ENCODE measurements at places on chromosomes 2 and 18.

DNA sequence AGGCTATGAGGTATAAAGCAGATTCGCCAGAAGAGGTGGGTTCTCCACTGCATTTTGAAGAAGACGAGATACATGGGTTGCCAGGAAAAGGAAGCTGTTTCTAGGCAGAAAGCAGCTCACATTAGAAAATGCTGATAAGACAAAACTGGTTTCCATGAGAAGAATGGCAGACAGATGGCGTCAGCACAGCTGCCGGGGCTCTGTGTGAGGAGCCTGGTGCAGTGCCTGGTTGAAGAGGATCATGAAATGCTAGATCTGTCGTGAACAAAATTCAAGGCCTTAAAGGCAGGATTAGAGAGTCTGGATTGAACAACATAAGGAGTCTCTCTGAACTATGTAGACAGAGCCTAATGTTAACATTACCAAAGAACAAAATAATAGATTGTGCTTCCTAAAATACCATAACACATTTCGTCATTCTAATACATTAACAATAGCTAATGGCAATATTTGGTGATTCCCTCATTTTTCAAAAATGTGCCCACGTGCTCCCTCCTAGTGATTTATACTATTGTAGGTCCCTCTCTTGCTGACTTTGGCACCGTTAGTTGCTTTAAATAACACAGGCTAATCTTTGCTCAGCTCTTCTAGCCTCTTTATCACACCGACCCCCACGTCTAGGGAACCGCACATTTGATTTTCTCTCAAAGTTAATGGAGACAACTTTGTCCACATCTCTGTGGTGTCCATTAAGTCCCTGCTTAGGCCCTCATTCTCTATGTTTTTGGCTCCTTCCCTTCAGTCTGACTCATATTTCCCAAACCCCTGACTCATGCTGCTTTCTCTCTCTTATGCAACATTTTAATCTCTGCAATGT, 38.2 kb downstream of the EFEMP1 start:
- DNase-seq, result no peak

DNA sequence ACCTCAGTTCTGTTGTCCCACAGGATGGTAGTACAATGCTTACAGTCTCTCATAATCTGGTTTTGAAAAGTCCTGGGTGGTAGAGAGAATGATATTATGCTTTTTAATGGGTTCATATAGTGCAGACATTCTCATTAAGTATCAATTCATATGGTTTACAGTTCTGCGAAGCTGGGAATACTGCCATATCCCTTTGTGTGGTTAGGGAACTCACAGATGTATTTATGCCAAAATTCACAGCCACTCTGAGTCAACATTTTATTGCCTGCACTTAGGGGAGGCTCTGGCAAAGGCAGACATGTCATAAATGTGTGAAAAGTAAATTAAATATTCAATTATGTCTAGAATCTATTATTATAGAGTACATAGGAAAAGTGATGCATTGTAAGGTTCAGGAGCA, 808.2 kb downstream of the SUCLG1 start:
- DNase-seq, result no peak

DNA sequence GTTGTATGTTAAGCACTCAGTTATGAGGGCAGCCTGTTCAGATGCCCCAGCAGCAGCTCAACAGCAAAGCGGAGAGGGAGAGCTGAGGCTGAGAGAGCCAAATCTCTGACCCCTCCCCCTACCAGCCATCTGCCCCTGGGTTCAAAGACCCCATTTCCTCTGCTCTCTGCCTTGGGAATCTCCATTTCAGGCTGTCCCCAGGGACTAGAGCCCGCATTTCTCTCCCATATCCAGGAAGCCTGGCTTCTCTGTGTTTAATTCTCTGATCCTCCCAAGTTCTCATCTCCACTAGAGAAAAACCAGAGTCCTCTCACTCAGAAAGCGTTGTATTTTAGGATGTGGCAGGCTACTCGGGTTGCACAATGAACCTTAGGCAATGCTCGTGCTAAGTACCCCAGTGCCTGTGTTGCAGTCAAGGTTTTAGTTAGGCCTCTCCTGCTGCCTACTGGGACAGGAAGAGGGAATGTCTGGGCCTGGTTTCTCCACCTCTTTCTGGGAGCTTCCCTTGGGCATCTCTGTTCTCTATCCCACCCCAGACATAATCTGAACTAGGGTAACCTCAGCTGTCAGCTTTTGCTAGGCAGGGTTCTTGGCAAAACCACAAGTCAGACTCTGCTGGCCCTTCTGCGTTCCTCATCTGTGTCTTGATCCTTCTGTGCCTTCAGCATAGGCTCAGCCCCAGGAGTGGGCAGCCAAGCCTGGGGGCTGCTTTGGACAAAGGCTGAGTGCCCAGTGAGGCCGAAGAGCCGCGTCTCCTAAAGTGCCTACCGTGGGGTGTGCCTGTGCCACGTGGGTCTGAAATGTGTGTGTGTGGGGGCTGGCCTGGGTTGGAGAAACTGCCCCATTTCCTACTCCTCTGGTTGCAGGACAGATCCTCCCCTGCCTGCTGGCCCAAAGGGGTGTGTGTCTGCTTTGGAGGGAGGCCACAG, 96.8 kb downstream of the STPG4 start:
- DNase-seq, result no peak

GRCh38 chr2:160087854-160088745, 25.7 kb upstream of the PLA2R1 start:
- no peak for DNase-seq

GRCh38 chr2:133252780-133253355, 315.4 kb downstream of the NCKAP5 start:
- DNase-seq, result no peak

GRCh38 chr2:216188559-216188850, 79.4 kb downstream of the XRCC5 start:
- no peak for DNase-seq

GRCh38 chr2:25844089-25844488, 34.2 kb downstream of the ASXL2 start:
- no peak for DNase-seq

DNA sequence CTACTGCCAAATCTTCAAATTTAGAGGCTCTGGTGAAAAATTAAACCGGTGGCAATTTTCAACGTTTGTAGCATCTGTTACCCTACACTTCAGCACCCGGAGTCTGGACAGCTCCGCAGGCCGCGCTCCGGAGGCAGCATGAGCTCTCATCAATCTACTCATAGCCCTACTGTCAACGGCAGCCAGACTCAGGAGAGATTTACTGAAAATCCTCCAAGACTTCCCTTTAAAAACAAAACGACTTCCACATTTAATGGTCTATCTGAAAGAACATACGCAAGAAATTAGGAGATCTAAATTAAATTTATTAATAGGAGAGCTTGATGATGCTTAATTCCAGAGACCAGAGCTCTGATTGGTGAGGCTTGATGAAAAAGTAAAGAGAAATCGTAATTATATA, 970 bp upstream of the ADCYAP1 start:
- DNase-seq, result peak; percentile 77

DNA sequence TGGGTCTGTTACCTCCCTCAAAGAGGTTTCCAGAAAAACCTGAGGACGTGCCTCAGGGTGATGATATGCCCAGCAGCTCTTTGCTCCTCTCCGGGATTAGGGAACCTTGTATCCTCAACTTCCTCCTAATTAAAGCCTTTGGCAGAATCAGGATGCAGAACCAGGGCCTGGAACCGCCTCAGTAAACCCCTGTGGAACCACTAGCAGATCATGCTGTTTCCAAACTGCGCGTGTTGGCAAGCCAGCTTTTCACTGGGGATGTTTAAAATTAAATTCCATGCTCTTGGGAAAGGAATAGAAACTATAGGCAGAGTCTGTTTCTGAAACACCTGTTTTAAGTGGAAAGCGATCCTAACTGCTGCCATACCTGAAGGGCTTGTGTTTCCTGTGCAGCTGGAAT, 26.4 kb downstream of the CRIM1 start:
- no peak for DNase-seq

GRCh38 chr2:213491376-213491775, 207.1 kb downstream of the SPAG16 start:
- no peak for DNase-seq

GRCh38 chr18:23138471-23138870, 3.2 kb downstream of the CABLES1 start:
- no peak for DNase-seq

DNA sequence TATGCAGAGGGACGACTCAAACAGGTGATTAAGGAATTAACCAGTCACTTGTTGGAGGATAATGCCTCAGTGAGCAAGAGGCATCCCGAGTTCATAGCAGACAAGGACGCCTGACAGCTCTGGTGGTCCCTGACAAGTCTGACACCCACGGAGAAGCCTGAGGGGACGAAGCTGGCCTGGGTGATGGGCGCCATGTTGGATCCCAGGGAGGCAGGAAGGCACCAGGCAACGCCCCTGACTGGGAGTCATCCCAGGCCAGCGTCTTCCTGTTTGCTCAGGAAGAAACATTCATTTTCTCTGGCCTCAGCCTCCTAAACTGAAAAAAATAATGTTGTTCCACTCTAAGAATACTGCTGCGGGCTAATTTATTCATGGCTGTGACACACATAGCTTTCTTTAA, 92.1 kb upstream of the ATP8B1 start:
- DNase-seq, result no peak

GRCh38 chr2:72915907-72916742, 1.2 kb upstream of the EMX1 start:
- peak; percentile 33 for DNase-seq

GRCh38 chr2:109135359-109136197, 6.6 kb downstream of the SH3RF3 start:
- DNase-seq, result no peak

GRCh38 chr2:10504994-10505820, 57.1 kb upstream of the ODC1 start:
- DNase-seq, result no peak

DNA sequence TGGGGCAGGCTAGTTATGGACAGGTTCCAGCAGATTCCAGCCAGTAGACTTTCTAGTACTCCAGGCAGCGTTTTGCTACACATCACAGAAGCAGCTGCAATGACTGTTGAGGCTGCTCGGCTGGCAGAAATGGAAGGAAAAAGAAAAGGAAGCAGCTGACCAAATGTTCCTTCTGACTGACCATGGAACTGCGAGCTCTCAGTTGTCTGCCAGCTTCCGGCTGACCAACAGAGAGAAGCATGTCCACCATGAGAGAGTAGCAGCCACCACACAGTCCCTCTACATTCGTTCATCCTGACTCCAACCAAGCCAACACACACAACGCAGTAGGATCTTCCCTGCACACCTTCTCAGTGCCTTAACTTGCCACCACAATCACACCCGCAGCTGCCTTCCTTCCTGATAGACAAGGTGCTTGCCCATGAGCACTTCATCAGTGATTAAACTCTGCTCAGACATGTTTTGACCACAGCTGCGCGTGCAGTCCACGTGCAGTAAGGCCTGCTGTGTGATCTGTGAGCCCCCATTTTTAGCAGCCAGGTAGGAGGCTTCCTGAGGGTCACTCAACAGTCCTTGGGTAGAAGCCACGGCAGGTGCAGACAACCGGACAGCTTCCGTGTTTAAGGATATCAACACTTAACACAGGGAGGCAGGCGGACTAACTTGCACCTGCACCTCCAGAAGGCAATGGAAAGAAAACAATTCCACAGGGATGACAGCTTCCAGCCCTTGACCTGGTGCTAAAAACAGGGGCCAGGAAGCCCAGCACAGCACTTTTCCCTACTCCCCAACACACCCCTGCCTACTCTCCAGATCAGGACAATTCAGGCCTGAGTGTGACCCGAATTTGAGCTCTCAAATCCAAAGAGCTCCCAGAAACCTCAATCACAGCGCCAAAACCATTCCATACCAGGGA, 996 bp downstream of the TGFBRAP1 start:
- no peak for DNase-seq

GRCh38 chr18:23573626-23574431, 12.5 kb downstream of the NPC1 start:
- no peak for DNase-seq

DNA sequence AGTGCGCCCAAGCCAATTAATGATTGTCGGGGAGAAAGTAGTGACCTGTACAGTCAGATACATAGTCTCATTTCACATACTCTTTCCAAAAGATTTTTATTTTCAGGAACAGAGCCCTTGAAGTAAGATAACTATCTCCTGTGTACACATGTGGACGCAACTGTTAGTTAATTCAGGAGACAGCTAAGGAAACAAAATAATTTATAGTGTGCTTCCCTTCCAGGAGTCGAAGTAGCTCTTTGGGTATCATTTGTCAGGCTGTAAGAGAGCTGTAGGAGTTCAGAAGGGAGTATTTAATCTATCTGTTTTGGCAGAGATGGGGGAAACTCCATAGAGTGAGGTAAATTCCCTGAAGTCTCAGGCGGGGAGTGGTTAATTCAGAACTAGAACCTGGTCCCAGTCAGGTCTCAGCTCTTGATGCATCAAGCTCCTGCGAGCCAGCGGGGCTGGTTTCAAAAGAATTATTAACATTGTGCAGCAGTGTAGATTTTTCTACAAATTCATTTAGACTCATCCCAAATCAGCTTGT, 63.0 kb downstream of the MAPK4 start:
- DNase-seq, result no peak

DNA sequence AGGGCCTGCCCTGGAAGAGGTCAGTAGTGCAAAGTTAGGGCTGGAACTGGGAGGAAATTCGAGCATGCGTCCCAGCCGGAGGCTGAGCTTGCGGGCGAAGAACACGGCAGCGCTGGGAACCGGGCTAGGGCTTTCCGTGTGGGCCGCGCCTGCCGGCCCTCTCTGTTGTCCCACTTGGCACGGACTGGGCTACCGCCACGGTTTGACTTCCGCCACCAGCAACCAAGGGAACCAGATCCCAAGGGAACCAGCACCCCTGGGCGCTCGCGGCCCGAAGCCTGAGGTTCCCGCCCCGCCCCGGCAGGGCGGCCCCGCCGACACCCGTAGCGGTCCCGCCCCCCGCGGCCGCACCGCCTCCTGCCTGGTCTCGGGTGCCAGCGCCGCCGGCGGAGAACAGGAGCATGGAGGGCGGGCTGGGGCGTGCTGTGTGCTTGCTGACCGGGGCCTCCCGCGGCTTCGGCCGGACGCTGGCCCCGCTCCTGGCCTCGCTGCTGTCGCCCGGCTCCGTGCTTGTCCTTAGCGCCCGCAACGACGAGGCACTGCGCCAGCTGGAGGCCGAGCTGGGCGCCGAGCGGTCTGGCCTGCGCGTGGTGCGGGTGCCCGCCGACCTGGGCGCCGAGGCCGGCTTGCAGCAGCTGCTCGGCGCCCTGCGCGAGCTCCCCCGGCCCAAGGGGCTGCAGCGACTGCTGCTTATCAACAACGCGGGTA, at the start of gene SPR:
SPR (plus strand) TSS at position 377 of the 708 bp plus-strand sequence; CDS start at position 402, 25 bp downstream.
- peak; percentile 55 for DNase-seq

- no peak for DNase-seq
Observed at GRCh38 chr2:113164215-113164929, 9.4 kb upstream of the PSD4 start.

DNA sequence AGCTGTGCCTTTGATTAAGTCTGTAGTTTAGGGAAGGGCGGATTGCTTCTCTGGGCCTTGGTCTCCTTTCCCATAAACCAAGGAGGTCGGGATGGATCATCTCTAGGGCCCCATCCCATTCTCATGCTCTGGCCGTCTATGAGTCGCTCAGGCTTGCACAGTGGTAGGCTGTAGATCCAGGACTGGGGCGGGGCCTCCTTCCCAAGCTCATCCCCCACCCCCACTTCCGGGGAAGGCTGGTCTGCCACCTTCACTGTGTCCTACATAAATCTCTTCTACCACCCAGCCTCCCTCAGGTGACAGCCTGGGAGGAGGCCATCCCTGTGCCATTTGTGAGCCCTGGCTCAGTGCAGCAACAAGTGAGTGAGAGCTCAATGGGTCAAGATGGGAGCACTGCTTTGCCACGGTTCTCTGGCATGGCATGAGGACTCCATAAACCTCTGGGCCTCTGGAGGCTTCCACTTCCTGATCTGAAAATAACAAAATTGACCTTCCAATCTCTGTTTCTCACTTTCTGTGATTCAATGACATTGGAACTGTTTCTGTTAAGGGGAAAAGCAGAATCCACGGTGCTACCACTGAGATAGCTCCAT, 68.5 kb downstream of the SUMO1 start:
- DNase-seq, result no peak
